Activated naive CD8-positive, alpha-beta T cell treated with anti-CD3 and anti-CD28 coated beads, Interleukin-2, amount 10 ng/mL, durations not matched to agents 7 days and 5 days (primary cell): ENCODE measurements at places on chromosomes 6 and 20. TPM values are rescaled to one million over a fixed set of nuclear protein-coding genes. Genes with fewer than 3 reads are reported as not detected.
A peak's percentile ranks its signal among the peaks of the same experiment; 100 is the strongest.

HSF2 gene
- 17.9 TPM for total RNA-seq

LPIN3 gene
- 2.2 TPM for total RNA-seq

WFDC2 gene
- total RNA-seq = not detected

RPP21 gene
- total RNA-seq = 49.3 TPM

SLA2 gene
- 103 TPM for total RNA-seq

- peaks cover 4% of the 10 kb centered on the region for H3K4me1 ChIP-seq
- no peak overlapping the region for H3K27ac ChIP-seq
- DNase-seq = no peak
- H3K4me3 ChIP-seq = no peak overlapping the region
Measured at GRCh38 chr6:6892744-6893583, 214.8 kb upstream of the RREB1 start.

DNA sequence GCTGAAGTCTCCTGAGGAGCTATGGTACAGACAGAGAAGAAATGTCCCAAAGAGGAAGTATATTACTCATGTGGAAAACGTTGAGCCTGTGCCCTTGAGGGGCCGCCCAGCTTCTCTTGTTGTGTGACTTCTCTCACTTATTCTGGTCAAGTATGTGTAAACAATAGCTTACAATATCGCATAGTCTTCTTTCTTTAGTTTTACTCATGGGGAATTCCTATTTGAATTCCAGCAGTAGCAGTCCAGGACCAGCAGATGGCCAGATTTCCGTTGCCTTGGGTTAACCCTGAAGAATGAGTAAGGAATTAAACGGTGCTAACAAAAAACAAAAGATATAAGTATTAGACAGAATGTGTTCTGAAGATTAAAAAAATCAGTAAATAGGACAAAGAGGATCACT lies 522.0 kb upstream of the GJE1 start:
- H3K36me3 ChIP-seq = no peaks in the 10 kb centered on the region
- DNase-seq = no peak
- no peak overlapping the region for H3K4me3 ChIP-seq
- no peaks in the 10 kb centered on the region for H3K4me1 ChIP-seq
- H3K27ac ChIP-seq = no peak overlapping the region

DNA sequence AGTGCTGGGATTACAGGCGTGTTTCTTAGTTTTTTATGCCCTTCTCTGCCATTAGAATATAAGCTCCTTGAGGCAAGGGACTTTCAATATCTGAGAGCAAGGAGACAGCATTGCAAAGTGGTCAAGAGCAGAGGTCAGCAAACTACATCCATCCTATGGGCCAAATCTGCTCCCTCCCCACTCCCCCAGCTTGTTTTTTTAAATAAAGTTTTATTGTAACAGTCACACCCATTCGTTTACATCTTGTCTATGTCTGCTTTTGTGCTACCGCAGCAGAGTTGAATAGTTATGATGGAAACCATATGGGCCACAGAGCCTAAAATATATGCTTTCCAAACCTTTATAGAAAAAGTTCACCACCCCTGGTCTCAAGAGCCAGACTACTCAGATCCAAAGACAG lies 227.9 kb downstream of the EYA2 start:
- no peaks in the 10 kb centered on the region for H3K36me3 ChIP-seq
- peaks cover 35% of the 10 kb centered on the region for H3K27me3 ChIP-seq
- no peaks in the 10 kb centered on the region for H3K4me1 ChIP-seq
- no peak overlapping the region for H3K4me3 ChIP-seq
- H3K27ac ChIP-seq = no peak overlapping the region

- H3K4me1 ChIP-seq = peaks cover 3% of the 10 kb centered on the region
- H3K27ac ChIP-seq = peak overlapping the region; percentile 54
- peak overlapping the region; percentile 88 for H3K4me3 ChIP-seq
- peaks cover 21% of the 10 kb centered on the region for H3K27me3 ChIP-seq
Measured at GRCh38 chr20:36064658-36065426, 89.7 kb upstream of the EPB41L1 start.

GRCh38 chr6:11197175-11197536 lies 35.3 kb downstream of the NEDD9 start:
- H3K4me1 ChIP-seq = peaks cover 51% of the 10 kb centered on the region
- H3K27ac ChIP-seq = peak overlapping the region; percentile 66
- DNase-seq = no peak
- H3K4me3 ChIP-seq = no peak overlapping the region
- peaks cover 79% of the 10 kb centered on the region for H3K36me3 ChIP-seq
- H3K27me3 ChIP-seq = no peaks in the 10 kb centered on the region

- H3K4me3 ChIP-seq = no peak overlapping the region
- DNase-seq = no peak
- no peak overlapping the region for H3K27ac ChIP-seq
- H3K4me1 ChIP-seq = no peaks in the 10 kb centered on the region
Measured at GRCh38 chr6:132021552-132022375, 70.6 kb upstream of the CCN2 start.

- no peak overlapping the region for H3K4me3 ChIP-seq
- no peaks in the 10 kb centered on the region for H3K27me3 ChIP-seq
Measured at GRCh38 chr6:34284563-34285447, 36.0 kb upstream of the SMIM29 start.

- H3K4me1 ChIP-seq = no peaks in the 10 kb centered on the region
- no peaks in the 10 kb centered on the region for H3K36me3 ChIP-seq
- no peak overlapping the region for H3K27ac ChIP-seq
- H3K4me3 ChIP-seq = no peak overlapping the region
- H3K27me3 ChIP-seq = peaks cover 2% of the 10 kb centered on the region
Measured at GRCh38 chr6:3433005-3433404, 23.8 kb downstream of the SLC22A23 start.

DNA sequence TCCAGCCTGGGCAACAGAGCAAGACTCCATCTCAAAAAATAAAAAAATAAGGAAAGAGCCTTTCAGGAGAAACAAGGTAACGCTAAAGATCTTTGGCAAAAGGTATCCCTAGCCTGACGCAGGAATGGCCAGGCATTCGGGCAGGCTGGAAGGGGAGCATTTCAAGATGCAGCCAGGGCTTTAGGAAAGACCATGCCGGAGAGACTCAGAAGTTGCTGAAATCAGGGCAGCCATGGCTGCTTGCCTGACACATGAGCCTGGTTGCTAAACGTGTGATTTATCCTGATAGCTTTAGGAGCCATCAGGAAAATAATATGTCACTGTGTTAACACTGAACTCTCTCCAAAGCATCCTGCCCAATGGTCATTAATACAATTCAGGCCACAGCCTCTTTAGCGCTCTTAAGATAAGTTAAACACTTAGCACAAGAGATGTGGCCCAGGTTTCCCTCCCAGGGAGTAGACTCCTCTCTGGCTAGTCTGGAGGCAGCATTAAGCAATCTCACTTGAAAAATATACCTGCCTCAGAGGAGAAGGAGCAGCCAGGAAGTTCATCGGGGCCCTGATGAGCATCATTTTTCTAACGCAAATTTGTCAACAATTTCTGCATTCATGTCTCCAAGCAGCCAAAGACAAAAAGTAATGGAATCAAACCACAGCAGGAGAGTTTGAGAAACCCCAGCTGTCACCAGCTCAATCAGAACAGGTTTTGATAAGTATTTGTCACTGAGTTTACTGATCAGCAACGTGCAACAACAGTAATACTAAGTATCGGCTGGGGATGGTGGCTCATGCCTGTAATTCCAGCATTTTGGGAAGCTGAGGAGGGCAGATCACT lies 200.0 kb downstream of the ZMYND8 start:
- peaks cover 10% of the 10 kb centered on the region for H3K27me3 ChIP-seq
- DNase-seq = no peak
- H3K4me3 ChIP-seq = no peak overlapping the region

DNA sequence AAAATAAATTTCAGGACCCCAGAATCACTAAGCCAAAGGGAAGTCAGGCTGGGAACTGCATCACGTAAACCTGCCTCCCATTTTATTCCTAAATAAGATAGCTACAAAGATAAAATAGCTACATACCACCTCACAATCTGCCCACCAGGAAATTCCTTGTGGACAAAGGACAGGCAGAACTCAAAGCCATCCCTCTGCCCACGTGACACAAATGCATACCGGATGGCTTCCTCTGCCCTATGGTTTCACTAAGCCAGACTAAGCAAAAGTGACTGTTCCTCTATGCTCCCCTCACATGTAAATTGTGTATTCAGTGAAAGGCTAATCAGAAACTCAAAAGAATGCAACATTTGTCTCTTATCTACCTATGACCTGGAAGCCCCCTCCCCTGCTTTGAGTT lies 15.0 kb downstream of the MBOAT1 start:
- H3K27me3 ChIP-seq = no peaks in the 10 kb centered on the region
- no peak for DNase-seq
- no peak overlapping the region for H3K27ac ChIP-seq
- peaks cover 15% of the 10 kb centered on the region for H3K36me3 ChIP-seq
- H3K4me3 ChIP-seq = no peak overlapping the region

DNA sequence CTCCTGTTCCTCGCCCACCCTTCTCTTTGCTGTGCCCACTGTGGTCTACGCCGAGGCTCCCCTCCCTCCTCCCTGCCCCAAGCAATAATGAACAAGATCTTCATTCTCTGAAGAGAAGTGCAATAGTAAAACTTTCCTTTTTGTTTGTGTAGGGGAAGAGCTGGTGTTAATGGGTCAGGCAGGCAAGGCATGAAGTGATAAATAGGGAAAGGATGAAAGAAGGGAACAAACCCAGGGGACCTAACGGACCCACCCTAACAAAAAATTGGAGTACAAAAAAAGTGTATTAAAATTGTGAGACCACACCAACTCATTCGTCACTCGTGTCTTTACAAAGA lies 66.9 kb downstream of the ZBTB2 start:
- H3K27ac ChIP-seq = no peak overlapping the region
- H3K36me3 ChIP-seq = no peaks in the 10 kb centered on the region
- no peak for DNase-seq
- peaks cover 50% of the 10 kb centered on the region for H3K27me3 ChIP-seq
- H3K4me1 ChIP-seq = peaks cover 15% of the 10 kb centered on the region

DNA sequence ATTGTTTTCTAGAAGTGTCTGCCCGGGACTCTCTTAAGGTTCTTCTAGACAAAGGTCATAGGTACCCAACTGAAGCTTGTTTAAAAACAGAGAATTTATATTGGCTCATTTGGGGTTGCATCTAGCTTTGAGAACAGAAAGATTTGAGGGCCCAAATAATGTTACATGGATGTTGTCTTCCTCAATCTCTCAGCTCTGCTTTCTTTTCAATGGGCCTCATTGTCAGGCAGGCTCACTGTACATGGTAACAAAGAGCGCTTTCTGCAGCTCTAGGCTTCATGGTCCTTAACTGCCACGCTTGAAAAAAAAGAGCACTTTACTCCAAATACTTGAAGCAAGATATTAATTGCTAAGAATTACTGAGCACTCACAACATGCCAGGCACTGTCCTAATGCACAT lies 22.2 kb downstream of the NHLRC1 start:
- peaks cover 44% of the 10 kb centered on the region for H3K27me3 ChIP-seq
- no peak for DNase-seq
- H3K4me1 ChIP-seq = peaks cover 3% of the 10 kb centered on the region
- H3K36me3 ChIP-seq = no peaks in the 10 kb centered on the region

- H3K36me3 ChIP-seq = no peaks in the 10 kb centered on the region
- no peak for DNase-seq
- no peak overlapping the region for H3K27ac ChIP-seq
Measured at GRCh38 chr6:65799389-65799788, 92.4 kb upstream of the EYS start.

DNA sequence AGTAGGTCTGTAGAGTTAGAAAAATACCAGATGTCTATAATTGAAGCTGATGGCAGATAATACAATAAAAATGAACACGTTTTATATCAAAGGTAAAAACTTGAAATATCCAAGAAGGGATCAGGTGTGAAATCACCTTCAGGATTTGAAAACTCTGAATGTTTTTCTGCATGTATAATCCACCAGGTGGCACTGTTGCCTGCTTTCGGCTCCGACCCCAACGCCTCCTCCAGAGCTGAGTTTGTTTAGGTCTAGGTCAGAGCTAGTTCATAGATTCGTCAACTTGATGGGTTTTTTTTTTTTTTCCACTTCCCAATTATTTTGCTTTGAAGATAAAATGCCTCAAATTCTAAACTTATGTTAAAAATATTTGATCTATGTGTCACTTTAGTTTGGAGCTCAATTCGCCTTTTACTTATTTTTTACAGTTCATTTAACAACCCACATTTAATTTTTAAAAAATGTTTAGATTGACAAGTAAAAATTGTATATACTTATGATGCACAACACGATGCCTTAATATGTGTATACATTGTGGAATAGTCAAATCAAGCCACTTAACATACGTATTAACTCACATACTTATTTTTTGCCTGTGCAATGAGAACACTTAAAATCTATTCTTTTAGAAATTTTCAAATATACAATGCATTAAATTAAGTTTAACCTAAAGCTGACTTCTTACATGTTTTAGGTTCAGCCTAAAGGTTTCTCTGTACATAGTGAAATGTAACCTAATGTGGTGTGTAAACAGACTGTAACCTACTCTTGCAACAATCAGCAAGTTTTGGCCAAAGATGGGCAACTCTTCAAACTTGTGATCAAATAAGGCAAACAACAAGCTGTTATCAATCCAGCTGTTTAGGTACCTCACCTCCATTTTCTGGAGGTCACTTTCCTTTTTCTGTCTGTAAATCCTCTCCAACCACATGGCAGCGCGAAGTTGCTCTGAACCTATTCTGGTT lies 39.4 kb upstream of the ENPP4 start:
- DNase-seq = peak; percentile 40
- no peaks in the 10 kb centered on the region for H3K4me1 ChIP-seq
- peaks cover 35% of the 10 kb centered on the region for H3K27me3 ChIP-seq
- H3K4me3 ChIP-seq = no peak overlapping the region

DNA sequence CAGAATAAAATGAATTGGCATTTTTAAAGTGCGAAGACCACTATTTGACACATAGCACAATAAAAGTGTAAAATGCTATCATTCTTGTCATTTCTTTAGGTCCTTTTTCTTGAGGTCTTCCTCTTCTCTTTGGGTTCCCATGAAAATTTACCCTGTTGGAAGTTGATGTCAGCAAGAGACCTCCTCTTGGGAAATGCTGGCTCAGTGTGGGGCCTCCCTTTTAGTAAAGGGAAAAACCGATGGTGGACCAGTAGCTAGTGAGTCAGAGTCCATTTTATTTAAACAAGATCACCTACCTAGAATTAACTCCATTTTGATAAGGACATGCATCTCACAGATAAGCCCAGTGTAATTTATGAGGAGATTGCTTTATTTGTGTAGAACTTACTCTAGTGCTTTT lies 37.7 kb upstream of the HLA-C start:
- no peak for DNase-seq
- H3K4me3 ChIP-seq = no peak overlapping the region
- H3K27me3 ChIP-seq = peaks cover 42% of the 10 kb centered on the region
- no peaks in the 10 kb centered on the region for H3K4me1 ChIP-seq

- H3K4me1 ChIP-seq = peaks cover 5% of the 10 kb centered on the region
- H3K4me3 ChIP-seq = no peak overlapping the region
- no peak for DNase-seq
- H3K36me3 ChIP-seq = no peaks in the 10 kb centered on the region
- peaks cover 4% of the 10 kb centered on the region for H3K27me3 ChIP-seq
- H3K27ac ChIP-seq = no peak overlapping the region
Measured at GRCh38 chr20:20781029-20781428, 68.6 kb upstream of the RALGAPA2 start.
